ENCODE measurements at places on chromosomes 4 and X.

DNA sequence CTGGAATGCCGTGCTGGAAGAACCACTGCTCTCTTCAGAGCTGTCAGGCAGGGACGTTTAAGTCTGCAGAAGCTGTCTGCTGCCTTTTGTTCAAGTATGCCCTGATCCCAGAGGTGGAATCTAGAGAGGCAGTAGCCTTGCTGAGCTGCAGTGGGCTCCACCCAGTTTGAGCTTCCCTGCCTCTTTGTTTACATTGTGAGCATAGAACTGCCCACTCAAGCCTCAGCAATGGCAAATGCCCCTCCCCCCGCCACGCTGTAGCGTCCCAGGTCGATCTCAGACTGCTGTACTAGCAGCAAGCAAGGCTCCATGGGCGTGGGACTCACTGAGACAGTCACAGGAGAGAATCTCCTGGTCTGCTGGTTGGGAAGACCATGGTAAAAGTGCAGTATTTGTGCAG lies 34.8 kb upstream of the MUC7 start:
- no peak for DNase-seq

GRCh38 chrX:136390921-136391320 lies 90.2 kb downstream of the ADGRG4 start:
- no peak for DNase-seq

DNA sequence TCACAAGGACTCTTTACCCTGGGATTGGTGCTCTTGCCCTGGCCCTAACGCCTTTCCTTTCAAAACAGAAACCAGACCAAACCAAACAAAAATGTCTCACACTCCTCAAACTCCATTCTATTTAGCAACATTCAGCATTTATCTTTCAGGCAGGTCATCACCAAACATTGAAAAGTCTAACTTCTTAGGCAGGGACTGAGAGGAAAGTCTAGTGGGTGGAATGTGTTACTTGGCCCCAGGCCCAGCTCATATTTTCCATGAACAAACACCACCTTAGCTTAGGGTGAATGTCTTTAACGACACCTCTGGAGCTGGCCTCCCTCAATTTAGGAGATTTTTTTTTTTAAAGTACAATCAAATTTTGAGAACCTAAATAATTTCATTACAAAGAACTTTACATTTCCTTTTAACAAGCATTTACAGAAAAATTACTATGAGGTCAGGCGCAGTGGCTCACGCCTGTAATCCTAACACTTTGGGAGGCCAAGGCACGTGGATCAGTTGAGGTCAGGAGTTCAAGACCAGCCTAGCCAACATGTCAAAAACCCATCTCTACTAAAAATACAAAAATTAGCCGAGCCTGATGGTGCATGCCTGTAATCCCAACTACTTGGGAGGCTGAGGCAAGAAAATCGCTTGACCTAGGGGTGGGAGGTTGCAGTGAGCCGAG lies 10.2 kb upstream of the N4BP2 start:
- DNase-seq = no peak

GRCh38 chr4:72410158-72410557 lies 158.9 kb downstream of the ADAMTS3 start:
- DNase-seq = no peak

GRCh38 chr4:45100956-45101818 lies 374.8 kb upstream of the GNPDA2 start:
- DNase-seq = no peak

GRCh38 chr4:48565362-48566033 lies 75.4 kb downstream of the ZAR1 start:
- DNase-seq = no peak

GRCh38 chr4:80249144-80249543 lies 17.3 kb upstream of the FGF5 start:
- no peak for DNase-seq

- no peak for DNase-seq
These were observed 38.7 kb downstream of the SGMS2 start for GRCh38 chr4:107863416-107863815.

DNA sequence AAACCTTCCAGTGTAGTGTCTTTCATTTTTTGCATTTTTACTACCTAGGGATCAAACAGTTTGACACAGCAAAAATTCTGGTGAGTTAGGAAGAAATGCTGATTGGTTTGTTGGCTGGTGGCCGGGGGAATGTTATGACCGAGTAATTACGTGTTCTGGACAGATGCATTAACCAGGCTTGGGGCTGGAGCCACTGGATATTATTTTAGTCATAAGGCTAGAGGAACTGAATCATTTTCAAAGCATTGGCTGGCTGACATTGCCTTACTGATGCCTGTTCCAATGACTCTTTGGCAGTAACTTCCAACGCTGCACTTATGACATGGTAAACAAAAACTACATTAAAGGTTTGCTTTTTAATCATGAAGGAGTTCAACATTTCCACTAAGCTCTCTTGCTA lies 84.6 kb downstream of the FBXO8 start:
- no peak for DNase-seq

DNA sequence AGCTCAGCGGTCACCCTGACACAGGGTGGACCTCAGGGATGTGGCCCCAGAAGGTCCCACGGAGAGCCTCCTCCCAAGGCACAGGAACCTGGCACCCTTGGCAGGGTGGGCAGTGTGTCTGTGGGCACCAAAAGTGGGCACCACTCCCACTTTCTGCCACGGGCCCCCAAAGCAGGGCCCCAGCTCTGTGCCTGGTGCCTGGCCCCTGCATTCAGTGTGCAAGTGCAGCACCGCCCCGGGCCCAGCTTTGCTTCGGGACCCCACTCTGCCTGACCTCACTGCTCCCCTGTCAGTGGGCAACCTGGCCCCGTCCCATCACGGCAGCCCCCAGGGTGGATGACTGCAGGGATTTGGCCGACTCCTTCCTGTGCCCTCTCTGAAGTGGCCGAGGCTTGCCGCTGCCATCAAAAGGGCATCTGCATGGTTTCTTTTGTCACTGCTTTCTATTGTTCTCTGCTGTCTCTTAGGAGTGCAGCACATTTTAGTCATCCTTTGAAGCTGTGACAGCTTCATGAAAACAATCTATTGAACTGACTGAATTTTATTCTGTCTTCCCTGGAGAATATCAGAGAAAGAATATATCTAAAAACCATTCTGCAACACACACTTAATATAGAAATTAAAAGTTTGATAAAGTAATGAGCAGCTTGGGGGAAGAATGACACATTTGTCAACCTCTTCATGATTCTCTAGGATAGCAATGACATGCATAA lies 302.4 kb downstream of the FAM47B start:
- no peak for DNase-seq

GRCh38 chr4:53322696-53323095 lies 43.2 kb downstream of the SCFD2 start:
- DNase-seq = no peak

GRCh38 chr4:119246177-119246733 lies 33.7 kb downstream of the USP53 start:
- no peak for DNase-seq

GRCh38 chr4:186624951-186625350 lies 69.6 kb upstream of the MTNR1A start:
- DNase-seq = no peak

DNA sequence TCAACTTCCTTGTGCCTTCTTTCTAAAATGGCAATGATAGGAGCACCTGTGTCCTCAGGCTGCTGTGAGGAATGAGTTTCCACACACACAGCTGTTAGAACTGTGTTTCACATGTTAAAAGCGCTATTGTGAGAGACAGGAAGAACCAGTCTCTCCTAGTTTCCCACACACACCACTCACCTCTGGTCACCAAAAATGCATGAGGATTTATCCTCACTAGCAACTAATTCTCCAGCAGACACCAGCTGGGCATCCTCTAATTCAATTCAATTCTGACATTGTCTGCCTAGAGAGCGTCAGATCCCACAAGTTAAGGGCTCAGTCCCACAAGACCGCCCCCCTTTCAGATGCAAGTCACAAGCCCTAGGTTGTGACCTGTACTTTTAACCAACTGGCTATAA lies 29.0 kb upstream of the SLC2A9 start:
- DNase-seq = no peak

DNA sequence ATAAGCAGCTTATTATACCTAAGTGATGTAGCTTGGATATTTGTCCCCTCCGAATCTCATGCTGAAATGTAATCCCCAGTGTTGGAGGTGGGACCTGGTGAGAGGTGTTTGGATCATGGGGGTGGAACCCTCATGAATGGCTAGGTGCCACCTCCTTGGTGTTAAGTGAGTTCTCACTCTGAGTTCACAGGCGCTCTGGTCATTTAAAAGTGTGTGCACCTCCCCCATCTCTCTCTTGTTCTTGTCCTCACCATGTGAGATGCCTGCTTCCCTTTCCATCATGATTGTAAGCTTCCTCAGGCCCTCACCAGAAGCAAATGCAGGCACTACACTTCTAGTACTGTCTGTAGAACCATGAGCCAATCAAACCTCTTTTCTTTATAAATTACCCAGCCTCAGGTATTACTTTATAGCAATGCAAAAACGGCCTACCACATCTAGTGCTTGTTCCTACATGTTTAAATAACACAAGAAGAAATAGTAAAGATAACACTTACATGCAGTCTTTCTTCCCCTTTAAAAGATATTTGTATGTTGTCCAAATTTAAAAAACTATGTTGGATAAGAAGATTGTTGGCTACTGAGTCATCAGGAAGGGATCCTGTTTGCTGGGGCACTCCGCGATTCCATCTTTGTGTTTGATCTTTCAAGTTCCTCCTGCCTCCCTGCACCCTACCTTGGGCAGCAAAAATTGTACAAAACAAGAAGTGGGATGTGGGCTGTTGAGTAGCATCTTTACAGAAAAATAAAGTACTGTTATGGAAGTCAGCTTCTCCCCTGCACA lies 29.7 kb downstream of the PPP1R2C start:
- no peak for DNase-seq

DNA sequence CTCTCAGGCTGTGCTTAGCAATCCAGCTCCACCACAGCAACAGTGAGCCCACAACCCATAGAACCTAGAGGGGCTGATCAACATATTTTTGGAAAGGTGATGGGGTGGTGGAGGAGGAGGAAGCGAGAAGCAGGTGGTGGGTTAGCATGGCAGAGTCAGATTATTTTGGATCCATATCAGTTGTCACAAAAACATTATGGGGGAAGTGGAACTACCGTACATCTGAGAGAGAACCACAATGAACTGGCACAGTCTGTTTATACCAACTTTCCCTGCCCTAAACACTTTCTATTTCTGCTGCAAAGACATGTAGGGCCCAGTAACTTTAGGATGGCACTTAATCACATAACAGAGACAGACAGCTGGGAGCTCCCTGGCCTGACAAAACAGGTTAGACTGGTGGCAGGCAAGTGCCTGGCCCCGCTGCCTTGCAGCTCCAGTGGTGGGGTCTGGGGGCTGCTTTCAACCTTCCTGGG lies 4.3 kb downstream of the SLC9A7 start:
- no peak for DNase-seq

DNA sequence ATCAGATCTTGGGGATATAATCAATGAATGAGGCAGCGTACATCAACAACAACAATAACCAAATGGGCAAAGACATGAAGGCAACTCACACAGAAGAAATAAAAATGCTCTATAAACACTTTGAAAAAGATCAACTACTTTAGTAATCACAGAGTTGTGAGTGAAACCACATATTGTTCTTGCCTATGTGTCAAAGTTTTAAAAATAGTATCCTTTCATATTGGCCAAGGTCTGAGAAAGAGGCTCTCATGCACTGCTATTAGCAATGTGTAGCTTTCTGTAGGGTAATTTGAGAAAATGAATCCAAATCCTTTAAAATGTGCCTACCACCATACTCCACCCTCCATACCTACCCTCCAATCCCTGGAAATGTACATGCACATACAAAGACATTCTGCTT lies 25.0 kb downstream of the COQ2 start:
- DNase-seq = no peak

Data from thoracic aorta (tissue), 2 donors.